ENCODE measurements at places on chromosomes 2 and 18.

- DNase-seq: no peak
Observed at GRCh38 chr2:18830962-18831361, 241.6 kb upstream of the NT5C1B start.

GRCh38 chr18:68121826-68122225 lies 593.1 kb downstream of the TMX3 start:
- DNase-seq: no peak

DNA sequence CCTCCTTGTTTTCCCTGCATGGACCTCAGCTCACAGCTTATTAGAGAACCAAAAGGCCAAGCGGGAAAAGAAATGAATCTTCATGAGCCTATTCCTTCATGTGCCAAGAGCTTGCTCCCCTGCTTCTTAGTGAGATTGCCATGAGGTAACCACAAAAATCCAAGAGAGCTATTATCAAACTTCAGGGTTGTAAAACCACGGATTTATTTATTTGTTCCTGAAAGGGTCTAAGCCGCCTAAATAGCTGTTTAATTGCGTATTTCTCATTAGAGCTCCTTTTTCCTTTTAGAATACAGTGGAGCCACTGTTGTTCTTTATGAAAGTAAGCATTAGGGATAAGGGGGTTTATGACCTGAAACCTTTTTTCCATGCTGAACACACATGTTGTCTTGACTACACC lies 58.0 kb downstream of the SRD5A2 start:
- DNase-seq: no peak

GRCh38 chr2:31335921-31336585 lies 78.5 kb downstream of the XDH start:
- no peak for DNase-seq

DNA sequence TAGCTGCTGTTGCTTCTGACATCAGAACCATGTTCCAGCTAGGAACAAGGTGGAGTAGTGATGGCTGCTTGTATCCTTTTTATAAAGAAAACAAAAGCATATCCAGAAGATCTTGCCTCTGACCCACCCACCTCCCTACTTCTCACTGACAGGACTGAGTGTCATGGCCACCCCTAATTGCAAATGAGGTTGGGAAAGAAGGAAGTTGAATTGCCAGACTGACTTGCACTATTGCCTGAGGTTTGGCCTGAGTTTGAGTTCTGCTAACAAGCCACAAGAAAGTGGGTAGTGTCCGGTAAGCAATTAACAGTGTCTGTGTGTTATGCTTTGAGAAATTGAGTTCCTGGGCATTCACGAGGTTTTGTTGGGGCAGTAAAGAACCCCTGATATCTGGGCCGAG lies 22.8 kb downstream of the SGPP2 start:
- no peak for DNase-seq

DNA sequence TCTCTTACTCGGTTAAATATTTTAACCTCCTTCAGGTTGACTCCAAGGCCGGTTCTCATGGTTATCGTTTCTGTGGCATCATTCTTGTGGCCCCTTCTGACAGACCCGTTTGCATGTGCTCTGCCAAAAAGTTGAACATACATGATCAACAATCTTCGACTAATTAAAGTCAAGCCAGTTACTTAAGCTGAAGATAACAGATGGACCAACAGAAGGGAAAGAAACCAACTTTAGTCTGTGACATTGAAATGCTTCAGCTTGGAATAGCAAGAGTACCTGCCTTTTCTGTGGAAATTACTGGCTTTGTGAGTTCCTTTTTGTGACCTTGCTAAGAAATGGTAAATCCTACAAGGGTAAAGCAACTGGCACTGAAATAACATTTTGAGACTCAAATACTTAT lies 1429.1 kb downstream of the LRP1B start:
- no peak for DNase-seq

GRCh38 chr2:86433137-86433536 lies 8.0 kb upstream of the KDM3A start:
- no peak for DNase-seq

DNA sequence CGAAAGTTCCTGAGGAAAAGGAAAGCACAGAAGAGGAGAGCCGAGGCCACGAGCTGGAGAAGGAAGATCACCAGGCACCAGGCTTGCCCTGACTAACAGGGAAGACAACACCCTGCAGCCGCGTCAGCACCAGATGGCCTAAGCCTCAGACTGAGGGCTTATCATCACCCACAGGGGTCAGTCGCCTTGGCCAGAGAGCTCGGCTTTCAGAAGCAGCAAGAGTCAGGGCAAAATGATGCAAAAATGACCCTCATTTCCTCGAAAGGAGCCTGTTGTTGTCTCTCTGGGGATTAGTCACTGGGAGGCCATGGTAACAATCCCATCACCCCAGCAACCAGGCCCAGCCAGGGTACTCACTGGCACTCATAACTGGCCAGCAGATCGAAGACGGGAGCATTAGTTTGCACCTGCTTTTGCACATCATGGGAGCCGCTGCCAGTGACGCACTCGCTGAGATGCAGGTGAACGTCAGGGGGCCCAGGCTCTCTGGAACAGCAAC lies 42.7 kb upstream of the ZFP36L2 start:
- DNase-seq: no peak

DNA sequence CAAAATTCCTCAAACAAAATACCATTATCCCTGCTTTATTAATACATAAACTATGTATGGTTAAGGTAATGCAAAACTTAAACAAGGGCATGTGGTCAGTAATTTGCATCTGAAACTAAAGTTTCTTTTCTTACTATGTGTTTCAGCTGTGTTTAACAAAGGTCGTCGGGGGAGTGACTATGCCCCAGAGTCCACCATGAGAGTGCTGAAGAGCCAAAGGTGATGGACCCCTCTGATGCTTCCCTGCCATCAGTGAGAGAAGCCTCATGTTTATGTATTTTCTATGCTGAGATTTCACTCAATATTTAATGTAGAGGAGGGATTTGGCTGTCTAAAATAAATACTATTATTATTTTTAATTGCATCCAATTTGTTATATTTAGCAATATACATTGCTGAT lies 707.2 kb upstream of the REG3G start:
- DNase-seq: no peak

GRCh38 chr2:177161741-177162460 lies 50.7 kb upstream of the HNRNPA3 start:
- DNase-seq: no peak

DNA sequence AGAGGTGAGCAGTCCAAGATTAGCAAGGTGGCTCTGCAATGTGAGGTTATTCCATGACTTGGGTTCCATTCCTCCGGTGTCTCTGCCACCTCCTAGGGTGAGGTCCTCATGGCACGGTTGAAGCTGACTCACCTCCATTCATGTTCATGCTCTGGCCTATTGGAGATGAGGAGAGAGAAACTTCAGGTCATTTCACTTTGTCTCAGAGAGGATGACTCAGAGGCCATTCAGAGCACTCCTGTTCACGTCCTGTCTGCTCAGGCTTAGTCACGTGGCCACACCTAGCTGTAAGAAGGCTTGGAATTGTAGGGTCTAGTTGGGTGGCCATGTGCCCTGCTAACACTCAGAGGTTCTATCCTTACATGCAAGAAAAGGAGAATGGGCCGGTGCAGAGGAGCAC lies 67.5 kb upstream of the MBOAT2 start:
- DNase-seq: no peak

GRCh38 chr18:26919201-26919600 lies 53.7 kb upstream of the AQP4 start:
- DNase-seq: no peak

DNA sequence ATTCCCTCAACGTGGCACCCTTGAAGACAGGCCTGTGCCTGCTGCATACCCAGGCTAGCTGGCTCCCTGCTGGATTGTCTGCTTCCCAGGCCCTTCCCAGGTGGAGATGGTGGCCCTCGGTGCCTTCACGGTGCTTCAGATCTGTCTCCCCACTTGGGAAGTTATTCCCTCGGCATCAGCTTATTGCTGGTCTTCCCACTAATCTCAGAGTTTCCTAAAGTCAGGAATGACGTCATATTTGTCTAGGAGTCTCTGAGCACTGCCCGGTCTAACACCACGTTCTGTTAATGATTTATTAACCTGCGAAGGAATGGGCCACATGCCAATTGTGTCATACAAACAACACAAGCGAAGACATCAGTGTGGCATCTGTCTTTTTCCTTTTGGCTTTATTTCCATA lies 269.8 kb upstream of the ID2 start:
- DNase-seq: no peak

- no peak for DNase-seq
Observed at GRCh38 chr2:9017411-9017810, 13.9 kb upstream of the MBOAT2 start.

GRCh38 chr2:127293386-127293747 lies 577 bp downstream of the ERCC3 start:
- no peak for DNase-seq

Measured in C1 segment of cervical spinal cord (tissue), 14 donors.